ENCODE measurements at places on chromosomes 4 and X.

GRCh38 chrX:87583679-87584078 lies 66.1 kb downstream of the KLHL4 start:
- no peak for DNase-seq

- no peak for DNase-seq
These were observed 59.3 kb downstream of the RWDD4 start for GRCh38 chr4:183599690-183600089.

DNA sequence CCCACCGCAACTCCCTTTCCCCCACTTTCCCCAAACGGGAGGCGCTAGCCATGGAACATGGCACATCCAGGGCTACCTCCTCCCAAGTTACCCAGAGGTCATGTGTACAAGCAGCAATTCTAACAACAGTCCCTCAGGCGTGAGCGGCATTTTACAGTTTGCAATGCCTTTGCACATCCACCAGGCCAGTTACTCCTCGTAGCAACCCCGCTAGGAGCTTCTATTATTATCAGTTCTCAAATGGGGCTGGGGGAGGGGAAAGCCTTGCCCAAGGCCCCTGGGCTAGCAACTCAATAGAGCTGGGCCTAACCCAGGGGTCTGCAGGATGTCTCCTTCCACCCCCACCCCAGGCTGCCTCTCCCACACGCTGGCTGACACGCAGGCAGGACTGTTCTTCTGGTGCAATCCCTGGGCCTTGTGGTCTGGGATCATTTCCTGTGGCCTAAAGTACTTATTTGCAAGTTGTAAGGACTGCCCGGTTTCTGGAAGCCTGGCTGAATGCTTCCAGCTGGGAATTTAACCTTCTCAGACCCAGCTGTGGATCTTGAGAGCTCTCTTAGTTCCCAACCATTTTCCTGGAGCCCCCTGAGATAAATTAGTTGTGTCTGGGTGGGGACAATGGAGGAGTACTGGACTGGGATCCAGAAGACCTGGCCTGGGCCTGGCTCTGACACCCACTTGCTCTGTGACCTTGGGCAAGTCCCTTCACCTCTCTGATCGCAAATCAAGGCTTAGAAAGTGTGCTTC lies 27.7 kb downstream of the PJA1 start:
- no peak for DNase-seq

DNA sequence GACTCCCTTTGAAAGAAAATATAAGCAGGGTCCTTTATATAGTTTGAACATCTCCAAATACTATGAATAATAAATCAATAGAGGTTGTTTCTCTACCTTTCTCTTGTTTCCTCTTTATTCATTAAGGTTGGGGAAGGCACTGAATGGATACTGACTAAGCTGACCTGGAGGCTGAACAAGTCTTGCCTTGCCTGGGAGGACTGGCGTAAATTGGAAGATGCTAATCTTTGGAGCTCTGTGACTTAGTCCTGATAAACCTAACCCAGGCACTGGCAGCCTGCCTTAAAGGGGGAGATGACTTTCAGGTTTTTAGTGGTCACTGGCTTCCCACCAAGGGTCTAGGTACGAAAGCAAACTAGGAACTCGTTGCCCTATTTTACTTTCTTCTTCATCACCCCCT lies 10.5 kb downstream of the CCDC160 start:
- DNase-seq: no peak

- DNase-seq: no peak
These were observed 734 bp upstream of the SH3TC1 start for GRCh38 chr4:8198206-8198905.

- DNase-seq: no peak
These were observed 314.5 kb upstream of the RASGEF1B start for GRCh38 chr4:81786063-81786763.

GRCh38 chrX:126820700-126821420 lies 1.3 kb downstream of the PRR32 start:
- DNase-seq: no peak

DNA sequence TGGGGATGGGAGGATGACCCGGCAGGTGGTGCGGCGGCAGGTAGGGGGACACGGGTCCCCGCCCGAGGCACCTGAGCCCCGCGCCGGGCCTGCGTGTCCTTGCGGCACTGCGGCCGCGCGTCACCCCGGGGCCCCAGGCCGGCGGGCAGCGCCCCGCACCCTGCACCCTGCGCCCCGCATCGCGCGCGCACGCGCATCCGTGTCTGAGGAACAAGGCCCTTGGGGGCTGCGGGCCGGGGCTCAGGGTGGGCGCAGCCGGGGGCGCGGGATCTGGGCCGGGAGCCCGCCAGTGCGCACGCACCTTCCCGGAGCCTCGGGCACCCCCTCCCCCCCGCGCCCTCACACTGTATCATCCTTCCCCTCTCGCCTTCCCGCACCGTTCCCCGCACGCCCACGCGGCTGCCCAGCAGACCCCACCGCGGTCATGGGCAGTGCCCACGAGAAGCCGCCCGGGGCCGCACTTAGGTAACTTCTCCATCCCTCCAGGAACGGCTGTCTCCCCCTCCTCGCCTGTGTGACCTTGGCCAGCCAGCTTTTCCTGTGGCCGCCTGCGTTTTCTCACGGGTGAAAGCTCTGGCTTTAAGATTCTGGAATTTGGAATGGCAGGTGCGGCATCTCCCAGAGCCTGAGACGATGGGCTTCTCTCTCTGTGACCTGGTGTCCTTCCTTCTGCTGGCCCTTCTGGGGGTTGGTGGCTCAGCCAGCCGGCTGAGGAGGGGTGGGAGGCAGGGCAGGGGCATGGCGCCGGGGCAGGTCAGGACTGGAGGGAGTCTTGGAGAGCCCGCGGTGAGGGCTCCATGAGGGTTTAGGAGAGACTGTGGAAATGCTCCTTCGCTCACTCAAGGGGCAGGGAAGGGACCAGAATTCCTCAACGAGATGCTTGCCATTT lies 748 bp downstream of the ATP2B3 start:
- no peak for DNase-seq

DNA sequence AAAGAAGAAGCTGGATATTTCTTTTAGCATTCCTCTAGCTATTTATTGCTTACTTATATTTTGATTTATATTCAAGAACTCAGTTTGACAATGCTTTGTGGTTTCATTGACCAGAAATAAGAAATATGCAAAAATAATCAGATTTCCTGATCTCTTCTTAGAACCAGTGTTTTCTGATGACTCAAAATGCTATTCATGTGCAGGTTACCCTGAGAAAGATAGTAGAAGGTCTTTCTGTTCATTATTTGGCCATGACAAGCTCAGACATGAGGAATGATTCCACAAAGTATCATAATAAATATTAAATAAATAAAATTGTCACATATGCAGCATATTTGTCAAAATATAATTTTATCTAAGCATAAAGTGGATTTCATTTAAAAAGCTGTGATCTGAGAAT lies 24.1 kb downstream of the ADH7 start:
- no peak for DNase-seq

- DNase-seq: no peak
These were observed 10.4 kb downstream of the AFP start for GRCh38 chr4:73446336-73446938.

GRCh38 chr4:181372014-181372413 lies 871.2 kb upstream of the TENM3 start:
- no peak for DNase-seq

DNA sequence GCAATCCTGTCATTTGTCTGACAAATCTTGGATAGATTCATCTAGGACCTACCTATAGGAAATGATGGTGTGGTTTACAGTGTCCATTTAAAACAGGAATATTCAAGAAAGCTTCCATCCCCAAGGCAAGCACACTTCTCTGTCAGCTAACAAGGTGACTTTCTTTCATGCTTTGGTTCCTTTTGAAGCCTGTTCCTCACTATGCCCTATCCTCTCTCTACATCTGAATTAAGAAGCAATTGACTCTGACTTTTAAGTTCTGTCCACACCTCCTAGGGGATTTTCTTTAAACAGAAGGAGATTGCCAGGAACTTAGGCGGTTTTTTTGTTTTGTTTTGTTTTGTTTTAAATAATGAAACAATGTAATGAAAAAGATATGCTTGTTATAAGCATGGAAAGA lies 1181.4 kb upstream of the TENM3 start:
- no peak for DNase-seq

DNA sequence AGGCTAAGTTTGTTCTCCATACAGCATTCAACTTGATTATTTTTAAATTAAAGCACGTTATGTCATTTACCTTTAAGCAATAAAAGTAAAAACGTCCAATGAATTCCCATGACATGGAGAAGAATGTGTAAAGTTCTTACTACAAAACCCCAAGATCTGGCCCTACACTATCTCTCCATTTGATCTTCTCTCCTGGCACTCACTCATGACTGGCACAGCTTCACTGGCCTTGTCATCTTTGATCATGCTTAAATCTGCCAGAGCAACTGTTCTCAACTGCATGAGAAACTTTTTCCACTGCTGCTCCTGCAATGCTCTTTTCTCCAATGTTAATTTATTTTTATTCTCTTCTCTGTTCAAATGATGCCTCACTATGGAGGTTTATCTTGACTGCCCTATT lies 1109.0 kb upstream of the IGFBP7 start:
- no peak for DNase-seq

DNA sequence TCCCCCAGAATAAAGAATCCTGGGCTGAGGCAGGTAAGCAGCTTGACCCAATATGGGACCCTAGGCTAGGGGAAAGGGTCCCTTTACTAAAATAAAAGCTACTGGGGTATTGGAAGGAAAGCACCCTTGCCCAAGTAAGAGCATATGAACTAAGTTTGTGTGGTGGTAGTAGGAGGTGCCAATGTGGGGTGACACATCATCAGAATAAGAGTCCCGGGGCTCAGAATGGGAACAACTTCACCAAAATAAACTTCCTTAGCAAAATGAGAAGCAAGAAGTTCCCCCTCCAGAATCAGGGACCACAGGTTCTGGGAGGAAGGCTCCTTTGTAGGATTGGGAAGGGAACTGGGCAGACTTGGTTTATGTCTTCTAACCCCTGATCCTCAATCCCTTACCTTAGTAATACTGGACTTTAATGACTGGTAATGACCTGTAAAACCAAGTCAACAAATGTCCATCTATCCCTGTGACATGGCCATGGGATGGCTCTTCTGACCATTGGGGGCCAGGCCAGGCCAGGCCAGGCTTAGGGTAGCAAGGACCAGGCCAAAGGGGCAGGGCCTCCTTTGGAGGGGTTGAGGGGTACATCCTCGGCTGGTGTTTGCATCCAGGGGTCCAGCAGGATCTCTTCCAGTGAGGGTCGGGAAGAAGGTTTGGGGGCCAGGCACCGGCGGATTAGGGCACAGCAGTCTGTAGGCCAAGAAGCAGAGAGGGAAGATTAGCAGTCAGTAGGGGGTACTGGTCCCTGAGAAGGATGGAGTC lies 2.3 kb upstream of the SLC35A2 start:
- DNase-seq: no peak

All from stimulated activated CD4-positive, alpha-beta T cell treated with anti-CD3 and anti-CD28 coated beads, Interleukin-1b, Interleukin-23, amount 100 ng/mL, for 4 hours (primary cell).